ENCODE measurements at places on chromosomes 11 and 22.

- no peak for DNase-seq
Observed at GRCh38 chr11:108618529-108618928, 25.0 kb upstream of the EXPH5 start.

- DNase-seq = no peak
Observed at GRCh38 chr11:78612721-78613377, 38.2 kb upstream of the NARS2 start.

GRCh38 chr22:48135592-48135991, 1373.1 kb downstream of the TBC1D22A start:
- DNase-seq = no peak

DNA sequence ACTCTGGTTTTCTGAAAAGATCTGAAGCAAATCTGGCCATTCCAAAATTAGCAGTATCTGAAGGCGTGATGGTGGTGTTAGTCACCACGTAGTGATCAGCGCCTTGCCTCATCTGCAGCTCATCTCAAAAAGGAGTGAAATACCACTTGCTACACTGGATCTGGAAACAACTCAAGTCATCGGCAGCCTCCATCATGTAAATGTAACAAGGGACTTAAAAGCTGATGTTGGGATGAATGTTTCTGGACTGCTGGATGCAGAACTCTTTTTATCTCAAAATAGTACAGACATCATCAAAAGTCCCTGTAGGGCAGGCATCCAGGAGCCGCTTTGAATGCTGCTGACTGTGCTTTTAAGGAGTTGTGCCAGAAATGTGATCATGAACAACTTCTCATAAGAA, 14.1 kb upstream of the APLP2 start:
- DNase-seq = no peak

- no peak for DNase-seq
Observed at GRCh38 chr11:24171869-24172268, 325.0 kb upstream of the LUZP2 start.

- no peak for DNase-seq
Observed at GRCh38 chr11:24249921-24250320, 246.9 kb upstream of the LUZP2 start.

DNA sequence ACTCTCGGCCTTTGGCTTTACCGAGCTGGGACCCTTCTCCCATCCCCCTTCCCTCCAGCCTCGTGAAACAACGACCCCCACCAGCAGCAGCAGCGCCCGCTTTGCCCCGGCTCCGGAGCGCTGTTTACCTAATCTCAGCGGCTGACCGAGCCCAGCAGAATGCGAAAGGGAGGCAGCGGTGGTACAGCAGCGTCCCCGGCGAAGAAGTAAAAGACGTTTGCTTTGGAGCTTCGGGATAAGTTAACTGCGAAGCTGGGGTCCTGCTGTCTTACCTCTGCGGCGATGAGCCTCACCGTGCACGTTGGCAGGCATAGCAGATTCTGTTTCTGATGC, 2.0 kb upstream of the LARGE1 start:
- DNase-seq = no peak

DNA sequence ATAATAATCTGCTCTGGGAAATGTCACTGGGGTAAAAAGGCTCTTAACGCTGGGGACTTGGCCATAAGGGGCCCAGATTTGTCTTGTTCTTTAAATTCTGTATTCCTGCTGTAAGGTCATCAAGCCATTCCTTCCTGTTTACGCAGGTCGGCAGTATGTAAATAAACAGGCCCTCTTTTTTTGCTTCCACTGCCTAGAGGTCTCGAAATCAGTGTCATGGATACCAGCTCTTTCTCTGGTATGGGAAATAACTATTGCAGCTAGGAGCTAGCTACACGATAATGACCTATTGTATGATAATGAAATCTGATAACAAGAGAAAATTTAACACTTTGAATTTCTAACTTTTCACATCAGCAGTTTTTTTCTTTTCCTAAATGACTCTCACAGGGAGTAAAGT, 209.2 kb upstream of the NARS2 start:
- DNase-seq = no peak

DNA sequence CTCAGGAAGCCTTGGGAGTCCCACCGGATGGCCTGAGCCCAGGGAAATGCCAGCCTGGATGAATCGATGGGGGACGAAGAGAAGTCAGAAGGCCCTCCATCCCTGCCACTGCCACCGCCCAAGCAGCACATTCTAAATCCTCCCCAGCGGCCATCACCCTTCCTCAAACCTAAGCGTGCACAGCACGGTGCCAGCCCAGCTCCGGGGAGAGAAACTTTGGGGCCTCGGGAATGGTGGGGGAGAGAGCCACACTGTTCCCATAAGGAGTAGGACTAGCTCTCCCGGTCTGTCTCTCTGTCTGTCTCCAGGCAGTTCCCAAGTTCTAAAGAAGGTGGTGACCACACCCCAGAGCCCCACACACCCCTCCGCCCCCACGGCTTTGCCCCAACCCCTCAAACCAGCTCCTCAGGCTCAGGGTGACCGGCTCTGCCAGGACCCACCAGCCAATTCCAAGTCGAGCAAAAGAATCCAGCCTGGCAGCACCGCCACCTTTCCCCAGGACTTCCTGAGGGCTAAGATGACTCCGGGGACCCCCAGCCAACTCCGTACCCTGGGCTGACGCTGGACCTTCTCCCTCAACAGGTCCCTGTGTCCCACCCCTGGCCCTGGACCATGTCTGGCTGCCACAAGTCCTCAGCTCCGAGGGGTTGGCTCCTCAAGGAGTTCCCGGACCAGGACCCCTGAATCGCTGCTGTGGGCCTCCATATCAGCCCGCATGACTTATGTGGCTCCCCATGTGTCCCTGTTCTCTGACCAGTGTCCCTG, 2.7 kb downstream of the AHNAK start:
- DNase-seq = peak; percentile 30

DNA sequence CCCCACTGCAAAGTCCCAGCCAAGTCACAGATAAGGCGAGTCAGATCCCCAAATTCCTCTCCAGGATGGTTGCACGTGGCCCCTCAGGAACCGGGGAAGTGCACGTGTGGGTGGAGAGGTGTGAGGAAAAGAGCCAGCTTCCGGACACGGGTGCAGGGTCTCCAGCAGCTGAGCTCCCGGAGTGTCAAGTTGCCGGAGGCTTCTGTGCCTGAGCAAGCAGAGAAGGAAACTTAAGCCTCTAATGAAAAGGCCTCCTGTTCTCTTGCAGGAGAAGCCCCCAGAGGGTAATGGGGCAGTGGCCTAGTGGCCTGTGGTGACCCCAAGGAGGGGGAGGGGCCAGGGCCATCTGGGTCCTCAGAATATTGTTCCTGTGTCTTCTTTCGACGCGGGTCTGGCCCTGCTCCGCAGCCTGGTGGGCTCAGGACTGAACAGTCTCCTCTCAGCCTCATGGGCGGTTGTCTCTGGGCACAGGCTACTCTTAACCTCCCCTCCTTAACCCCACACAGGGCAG, 147.9 kb downstream of the FEZ1 start:
- DNase-seq = no peak

DNA sequence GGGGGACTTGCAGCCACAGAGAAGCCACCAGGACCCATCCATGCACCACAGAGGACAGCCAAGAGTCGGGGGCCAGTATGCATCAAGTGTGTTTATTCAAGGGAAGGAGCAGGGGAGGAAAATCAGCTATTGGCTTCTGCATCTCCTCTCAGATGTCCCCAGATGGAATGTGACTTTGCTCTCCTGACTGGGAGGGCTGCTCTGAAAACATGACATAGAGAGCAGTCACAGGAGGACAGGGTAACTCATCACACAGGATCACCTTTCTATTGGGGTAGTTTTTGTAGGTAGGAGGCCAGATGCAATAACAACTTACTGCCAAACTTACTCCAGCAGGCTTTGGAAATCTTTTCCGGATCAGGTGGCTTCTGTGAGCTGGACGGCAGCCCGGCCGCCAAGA, 121.0 kb upstream of the OPCML start:
- no peak for DNase-seq

GRCh38 chr22:32204040-32204855, 625 bp downstream of the RFPL2 start:
- DNase-seq = no peak

- DNase-seq = peak; percentile 69
Observed at GRCh38 chr11:75867778-75868374, 52.9 kb downstream of the UVRAG start.

- no peak for DNase-seq
Observed at GRCh38 chr22:39518996-39519680, 1.2 kb upstream of the ATF4 start.

GRCh38 chr11:117144477-117145392, 648 bp downstream of the PAFAH1B2 start:
- DNase-seq = peak; percentile 37

DNA sequence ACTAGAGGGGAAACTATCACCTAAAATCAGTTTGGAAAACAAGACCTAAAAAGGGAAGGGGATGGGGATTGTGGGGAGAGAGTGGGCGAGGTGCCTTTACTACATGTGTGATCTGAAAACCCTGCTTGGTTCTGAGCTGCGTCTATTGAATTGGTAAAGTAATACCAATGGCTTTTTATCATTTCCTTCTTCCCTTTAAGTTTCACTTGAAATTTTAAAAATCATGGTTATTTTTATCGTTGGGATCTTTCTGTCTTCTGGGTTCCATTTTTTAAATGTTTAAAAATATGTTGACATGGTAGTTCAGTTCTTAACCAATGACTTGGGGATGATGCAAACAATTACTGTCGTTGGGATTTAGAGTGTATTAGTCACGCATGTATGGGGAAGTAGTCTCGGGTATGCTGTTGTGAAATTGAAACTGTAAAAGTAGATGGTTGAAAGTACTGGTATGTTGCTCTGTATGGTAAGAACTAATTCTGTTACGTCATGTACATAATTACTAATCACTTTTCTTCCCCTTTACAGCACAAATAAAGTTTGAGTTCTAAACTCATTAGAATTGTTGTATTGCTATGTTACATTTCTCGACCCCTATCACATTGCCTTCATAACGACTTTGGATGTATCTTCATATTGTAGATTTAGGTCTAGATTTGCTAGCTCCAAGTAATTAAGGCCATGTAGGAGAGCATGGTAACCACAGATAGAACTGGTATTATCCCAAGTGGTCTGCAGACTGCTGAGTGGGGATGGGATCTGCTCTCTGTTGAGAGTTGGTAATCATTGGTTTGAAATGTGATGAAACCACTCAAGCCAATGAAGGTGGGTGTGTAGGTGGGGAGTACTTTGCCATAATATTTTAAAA, 3.6 kb downstream of the NEAT1 start:
- DNase-seq = peak; percentile 88

- DNase-seq = no peak
Observed at GRCh38 chr22:24389680-24390079, 37.7 kb upstream of the ADORA2A start.

DNA sequence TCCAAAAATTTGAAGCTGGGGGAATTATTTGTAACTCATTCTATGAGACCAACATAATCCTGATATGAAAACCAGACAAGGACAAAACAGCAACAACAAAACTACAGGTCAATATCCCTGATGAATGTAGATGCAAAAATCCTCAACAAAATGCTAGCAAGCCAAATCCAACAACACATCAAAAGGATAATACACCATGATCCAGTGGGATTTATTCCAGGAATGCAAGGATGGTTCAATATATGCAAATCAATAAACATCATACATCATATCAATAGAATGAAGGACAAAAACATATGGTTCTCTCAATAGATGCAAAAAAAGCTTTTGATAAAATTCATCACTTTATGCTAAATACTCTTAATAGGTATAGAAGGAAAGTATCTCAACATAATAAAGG, 19.4 kb upstream of the USP2 start:
- no peak for DNase-seq

DNA sequence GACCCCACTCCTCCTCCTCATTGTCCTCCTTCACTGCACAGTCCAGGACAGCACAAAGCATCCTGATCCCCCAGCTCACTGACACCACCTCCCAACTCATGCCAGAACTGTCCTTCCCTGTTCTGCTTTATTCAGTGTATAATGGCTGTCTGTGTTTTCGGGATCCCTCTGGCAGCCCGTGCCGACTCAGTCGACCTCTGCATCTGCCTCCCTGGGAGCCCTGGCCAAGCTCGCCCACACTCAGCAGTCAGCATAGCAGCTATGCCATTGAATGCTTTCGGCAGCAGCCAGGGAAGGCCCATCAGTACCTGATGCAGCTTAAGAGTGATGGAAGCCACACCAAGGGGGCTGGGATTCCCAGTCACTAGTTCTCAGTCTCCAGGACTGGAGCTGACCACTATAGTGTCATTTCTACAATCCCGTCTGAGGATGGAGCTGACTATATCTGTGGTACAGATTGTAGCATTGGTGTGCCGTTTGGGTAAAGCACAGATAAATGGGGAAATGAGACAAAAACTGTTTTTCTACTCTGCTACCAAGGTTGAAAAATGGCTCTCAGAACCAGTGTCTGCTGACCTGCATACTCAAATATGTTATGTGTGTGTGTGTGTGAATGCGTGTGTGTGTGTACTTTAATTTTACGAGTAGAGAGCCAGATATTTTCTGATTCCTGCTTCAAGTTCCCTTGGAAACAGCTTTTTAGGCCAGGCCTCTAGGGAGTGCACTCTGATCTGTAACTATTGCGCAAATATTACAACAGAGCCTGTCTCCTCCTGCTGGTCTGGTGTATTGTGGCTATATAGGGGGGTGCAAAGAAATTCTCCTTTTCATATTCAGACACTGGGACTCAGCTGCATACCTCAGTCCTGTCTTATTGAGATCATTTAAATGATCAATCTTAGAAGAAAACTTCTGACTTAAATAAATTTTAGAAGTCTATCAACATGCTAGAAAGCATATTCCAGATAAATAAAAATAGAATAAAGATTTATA, 78.8 kb upstream of the TOP3B start:
- DNase-seq = no peak

DNA sequence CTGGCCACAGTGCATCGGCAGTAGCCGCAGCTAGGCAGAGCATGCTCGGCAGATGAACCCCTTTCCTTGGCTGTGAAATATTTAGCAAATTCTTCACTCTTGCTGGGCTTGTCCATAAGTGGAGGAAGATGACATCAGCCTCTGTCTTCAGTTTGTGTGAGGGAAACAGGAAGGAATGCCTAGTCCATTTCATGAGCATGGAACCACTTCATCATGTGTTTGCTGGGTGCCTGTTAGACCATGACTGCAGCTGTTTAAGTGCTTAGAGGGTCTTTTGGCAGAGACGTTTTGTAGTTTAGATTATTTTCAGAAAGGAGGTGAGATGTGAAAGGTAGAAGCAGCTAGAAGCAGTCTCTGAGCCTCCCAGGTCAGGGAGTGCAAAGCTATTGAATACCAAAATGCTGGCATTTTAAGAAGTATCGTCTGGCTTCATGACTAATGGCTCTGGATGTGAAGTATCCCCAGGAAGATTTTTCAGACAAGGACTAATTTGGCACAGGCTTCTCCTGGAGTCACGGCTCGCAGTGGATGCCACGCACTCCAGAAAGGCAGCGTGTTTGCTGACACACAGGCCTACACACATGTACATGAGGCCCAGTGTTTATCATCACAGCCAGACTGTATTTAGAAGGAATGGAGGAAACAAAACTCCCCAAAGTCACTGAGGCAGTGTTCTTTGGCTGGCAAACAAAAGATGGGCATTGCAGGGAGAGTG, 43.1 kb upstream of the GRAMD1B start:
- DNase-seq = no peak

DNA sequence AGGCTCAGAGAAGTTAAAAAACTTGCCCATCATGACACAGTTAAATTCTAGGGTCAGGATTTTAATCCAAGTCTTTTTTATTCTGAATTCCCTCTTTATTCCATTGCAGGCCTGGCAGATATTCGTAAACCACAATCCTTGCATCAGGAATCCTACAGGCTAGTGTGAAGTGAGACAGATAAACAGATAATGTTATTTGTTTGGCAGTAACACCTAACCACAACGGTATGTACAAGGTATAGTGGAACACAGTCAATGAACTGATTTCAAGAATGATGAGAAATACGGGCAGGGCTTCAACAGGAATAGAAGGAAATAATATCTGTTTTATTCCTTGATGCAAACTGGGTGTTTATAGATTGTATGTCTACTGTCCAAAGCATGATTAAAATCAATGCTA, 32.0 kb upstream of the NARS2 start:
- DNase-seq = no peak
